Left ventricle myocardium inferior (tissue), 1 donor: ENCODE measurements at places on chromosomes 1 and 21. TPM values are rescaled to one million over a fixed set of nuclear protein-coding genes. Genes with fewer than 3 reads are reported as not detected.

Gene TBX15
- total RNA-seq, result 0.63 TPM

Gene SYPL2
- 25.3 TPM for total RNA-seq

Gene BROX
- total RNA-seq, result 28.9 TPM

Gene TMEM54
- 14.2 TPM for total RNA-seq

DNA sequence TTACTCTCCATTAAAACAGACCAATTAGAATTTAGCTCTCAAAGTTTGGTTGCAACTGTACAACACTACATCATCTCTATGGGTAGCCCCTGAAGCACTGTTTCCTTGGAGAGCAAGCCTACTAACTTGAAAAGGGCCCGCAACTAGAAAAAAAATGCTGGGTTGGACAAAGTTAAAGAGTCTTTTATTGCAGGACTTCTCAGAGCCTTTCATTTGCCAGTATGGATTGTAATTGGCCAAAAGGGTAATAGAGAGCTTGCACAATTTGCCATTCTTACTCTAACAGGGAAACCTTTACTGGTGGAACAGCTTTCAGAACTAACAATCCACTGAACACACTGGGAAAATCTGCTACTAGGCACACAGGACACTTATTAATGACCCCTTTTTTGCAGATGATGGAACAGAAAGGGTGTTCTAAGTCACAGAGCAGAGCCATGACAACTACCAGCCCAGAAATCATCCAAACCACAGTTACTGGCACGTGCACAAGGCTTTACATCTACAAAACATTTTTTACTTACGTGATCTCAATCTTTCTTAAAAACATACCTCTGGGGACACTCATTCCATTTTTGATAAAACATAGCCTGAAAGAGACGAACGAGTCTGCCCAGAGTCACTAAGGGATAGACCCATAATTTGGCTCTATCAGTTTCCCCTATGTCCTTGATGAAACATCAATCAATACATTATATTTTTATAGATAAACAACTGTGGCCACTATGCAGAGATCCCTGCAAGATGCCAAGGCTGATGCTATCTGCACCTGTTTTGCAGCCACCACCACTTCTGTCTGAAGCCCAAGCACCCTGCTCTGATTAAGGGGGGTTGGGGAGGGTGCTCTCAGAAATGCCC, 176.3 kb upstream of the EDN2 start:
- no peak for DNase-seq

DNA sequence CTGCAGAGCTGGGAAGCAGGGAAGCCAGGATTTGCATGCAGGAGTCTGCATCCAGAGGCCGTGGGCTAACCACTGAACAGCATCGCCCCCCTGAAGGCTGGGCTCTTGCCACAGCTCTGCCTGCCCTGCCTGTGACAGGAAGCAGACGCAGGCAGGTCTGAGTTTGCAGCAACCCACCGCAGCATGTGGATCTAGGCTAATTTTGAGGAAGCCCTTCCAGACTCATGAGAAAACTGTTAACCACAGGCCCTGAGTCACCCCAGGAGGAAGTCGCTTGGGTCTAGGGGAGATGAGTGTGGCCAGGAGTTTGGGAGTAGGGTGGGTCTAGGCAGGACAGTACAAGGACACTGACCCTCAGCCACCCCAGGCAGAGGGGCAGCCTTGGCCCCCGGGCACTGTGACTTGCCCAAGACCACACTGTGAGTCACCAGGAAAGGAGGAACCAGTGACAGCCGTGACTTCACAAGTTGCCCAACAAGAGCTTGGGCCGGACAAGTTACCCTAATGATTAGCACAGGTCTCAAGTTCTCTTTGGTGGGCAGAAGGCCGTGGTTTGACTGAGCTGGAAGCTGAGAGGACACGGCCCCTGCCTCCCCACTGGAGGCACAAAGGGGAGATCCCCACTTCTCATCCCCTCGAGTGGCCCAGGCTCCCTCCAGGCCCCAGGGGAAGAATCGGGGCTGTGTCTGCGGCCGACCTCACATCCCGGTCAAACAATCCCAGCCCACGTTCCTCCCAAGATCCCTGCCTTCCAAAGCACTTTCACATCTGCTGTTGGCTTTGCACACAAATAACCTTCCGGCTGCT, 826 bp downstream of the LAPTM5 start:
- DNase-seq, result peak; percentile 47

DNA sequence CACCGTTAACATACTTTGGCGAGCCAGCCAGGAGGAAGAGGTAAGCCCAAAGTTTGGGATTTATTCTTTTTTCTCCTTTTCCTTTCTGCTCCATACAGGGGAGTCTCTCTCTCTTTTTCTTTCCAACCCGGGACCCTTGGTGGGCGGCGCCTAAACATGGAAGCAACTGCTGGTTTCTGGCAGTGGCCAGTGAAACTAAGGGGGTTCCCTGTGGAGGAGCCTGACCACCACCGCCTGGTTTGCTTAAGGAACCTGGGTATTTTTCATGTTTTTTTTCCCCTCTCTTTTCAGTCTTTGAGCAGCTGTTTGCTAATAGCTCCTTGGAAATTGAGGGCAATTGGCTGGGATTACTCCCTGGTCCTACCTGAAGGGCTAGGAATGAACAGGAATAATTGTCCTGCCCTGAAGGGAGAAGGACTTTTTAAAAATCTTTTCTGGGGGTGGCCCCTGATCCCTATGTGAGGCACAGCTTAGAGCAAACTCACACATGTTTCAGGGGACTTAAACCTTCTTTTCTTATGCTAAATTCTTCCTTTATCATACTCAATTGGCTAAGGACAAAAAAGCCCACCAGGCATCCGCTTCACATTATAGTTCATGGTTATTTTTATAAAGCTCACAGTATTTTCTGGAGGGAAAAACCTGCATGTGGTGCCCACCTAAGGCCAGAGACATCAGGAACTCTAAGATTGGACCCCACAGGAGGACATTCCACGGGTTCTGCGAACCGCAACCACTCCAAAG, 61.3 kb upstream of the PLD5 start:
- DNase-seq, result no peak

DNA sequence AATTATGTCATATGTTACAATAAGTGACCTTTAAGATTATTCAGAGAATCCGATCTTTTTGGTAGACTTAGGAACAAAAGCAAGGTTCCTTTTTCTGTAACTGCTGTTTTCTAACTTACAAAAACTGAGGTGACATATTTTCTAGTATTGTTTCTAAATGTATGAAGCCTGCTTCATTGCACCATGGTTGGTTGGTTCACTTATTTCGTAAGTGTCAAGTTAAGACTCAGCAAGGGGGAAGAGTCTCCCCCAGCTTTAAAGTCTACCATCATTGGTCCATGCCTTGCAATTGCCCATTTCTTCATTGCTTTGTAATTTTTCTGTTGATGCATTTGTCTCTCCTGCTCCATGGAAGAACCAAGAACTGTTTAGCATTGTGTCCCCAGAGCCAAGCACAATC, 136.9 kb downstream of the DISC1 start:
- no peak for DNase-seq

GRCh38 chr1:119318466-119319309, 49.9 kb upstream of the HAO2 start:
- DNase-seq, result no peak

DNA sequence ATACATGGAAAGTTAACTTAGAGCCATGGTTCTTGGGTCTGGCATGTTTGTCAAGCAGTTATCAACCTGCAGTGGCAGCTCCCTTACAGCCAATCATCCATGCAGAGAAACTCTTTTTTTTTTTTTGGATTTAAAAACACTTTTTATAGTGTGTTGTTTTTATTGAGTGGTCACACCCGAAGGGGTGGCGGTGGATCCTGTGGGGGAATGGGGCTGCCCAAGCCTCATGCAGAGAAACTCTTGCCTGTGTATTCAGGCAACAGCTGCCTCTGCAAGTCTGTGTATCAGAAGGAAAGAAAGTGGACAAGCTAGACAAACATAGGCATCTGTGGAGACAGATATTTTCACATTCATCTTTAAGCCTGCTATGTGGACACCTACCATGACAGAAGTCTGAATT, 104.8 kb downstream of the GLUL start:
- DNase-seq, result no peak

GRCh38 chr1:14538335-14538734, 60.1 kb upstream of the KAZN start:
- DNase-seq, result no peak

GRCh38 chr1:36391271-36391670, 5.5 kb upstream of the STK40 start:
- no peak for DNase-seq

DNA sequence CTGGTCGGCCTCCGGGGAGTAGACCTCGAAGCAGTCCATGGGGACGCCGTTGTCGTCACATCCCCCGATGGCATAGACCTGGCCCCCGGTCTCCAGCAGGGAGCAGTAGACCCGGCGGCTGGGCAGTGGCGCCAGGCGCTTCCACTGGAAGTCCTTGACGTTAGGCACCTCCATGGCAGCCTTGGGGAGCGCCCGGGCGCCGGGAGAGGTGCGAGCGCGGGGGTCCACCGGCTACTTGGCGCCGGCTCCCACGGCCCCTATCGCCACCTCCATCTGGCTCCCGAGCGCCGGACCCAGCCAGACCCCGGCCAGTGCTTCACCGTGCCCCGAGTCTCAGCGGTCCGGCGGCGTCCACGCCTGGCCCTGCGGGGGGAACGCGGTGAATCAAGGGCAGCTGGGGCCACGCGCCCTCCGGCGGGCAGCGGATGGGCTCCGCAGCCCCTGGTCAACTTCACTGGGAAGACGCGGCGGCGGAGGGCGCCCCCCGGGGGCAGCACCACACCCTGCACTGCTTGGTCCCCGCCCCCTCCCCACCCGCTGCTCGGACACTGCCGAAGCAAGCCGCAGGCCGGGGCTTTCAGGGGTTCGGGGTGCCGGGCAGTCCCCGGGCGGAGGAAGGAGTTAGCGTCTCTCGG, 13.2 kb downstream of the KLHDC8A start:
- DNase-seq, result no peak

DNA sequence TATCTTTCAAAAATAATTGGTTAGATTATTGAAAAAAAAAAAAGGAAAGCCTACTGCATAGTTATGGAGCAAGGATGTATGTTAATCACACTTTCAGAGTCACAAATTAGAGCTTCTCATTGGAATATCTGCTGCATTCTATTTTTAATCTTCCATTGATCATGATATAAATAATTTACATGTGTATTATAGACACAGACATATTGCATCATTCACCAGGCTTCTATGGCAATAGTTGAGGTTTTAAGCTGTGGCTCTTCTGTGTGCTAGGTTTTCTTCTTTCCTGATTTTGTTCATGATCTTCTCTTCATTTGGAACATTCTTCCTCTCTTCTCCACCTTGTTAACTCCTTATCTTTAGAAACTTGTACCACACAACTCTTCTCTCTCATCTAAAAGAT, 123.2 kb upstream of the HMCN1 start:
- no peak for DNase-seq

GRCh38 chr1:83102630-83103071, 896.3 kb downstream of the TTLL7 start:
- no peak for DNase-seq

GRCh38 chr1:56436912-56437417, 142.4 kb downstream of the PLPP3 start:
- no peak for DNase-seq

GRCh38 chr21:38404177-38404576, 94.1 kb downstream of the ERG start:
- DNase-seq, result no peak

DNA sequence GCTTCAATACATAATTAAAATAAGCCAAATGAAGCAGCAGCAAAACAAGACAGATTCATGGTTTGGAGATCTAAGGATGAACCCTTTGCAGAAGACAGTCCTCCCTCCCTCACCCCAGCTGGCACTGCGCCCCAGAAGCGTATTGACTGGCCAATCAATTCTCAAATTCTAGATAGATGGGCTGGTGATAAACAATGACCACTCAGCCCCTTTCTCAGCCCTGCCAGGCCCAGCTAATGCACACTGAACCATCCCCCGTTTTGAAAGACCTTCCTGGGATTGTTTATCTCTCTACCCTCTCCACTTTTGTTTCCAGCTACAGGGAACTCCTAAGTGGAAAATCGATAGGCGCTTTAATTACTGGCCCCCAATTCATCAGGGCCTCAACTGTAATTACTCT, 29.0 kb downstream of the TNR start:
- no peak for DNase-seq

DNA sequence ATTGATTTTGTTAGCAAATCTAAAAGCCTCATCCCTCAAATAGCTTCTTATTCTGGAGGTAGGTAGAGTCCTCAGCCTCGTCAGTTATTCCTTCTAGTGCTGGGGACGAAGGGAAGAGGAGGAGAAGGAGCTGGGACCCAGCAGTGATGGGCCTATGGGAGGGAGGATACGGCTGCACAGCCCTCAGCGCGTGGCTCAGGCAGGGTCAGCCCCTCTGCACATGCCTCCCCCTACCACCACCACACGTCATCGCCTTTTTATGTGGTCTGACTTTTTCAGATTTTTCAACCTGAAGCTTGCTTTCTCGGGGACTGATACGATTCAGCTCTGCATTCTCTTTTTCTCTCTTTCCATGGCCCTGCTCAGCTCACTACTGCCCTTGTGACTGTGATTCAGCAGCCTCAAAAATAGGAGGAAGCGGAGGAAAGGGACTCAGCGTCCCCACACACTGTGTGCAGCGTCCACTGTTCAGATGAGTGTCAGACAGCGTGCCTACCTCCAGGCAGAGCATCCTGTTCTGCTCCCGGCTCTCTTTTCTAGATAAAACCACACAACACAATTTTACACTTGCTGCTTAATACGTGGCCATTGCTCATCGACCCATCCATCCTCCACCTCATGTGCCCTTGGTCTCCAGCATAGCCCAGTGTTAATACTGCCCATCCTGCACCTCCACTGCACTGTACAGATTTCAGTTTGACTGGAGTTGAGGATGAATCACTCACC, 827 bp downstream of the OR2B11 start:
- no peak for DNase-seq

- DNase-seq, result no peak
Observed at GRCh38 chr1:39677645-39678044, 5.7 kb upstream of the NT5C1A start.

DNA sequence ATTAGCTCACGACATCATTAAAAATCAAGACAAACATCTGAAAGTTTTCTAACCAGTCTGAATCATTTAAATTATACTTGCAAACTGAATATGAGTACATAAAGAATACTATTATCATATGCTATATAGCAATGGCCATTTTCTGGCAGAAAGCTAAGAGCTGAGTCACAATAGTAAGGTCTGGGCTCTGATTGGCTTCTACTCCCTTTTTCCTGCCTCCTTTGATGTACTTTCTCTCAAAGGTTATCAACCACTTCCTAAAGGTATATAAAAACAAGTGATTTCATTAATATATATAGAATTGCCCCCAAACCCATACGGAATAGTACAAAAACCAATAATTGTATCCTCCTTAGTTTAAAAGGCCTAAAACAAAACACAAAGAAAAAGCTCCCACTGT, 7.0 kb downstream of the KCNA3 start:
- no peak for DNase-seq

DNA sequence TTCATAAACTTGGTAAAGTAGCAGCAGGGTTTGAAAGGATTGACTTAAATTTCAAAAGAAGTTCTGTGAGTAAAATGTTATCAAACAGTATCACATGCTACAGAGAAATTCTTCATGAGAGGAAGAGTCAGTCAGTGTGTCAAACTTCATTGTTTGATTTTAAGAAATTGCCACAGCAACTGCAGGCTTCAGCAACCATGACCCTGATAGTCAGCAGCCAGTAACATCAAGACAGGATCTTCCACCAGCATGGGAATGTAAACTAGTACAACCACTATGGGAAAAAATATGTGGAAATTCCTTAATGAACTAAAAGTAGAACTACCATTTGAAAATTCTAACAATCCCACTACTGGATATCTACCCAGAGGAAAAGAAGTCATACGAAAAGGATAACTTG, 11.5 kb downstream of the MAEL start:
- no peak for DNase-seq
